Muscle of leg (tissue), 16 donors: ENCODE measurements at places on chromosomes 5 and 9.

GRCh38 chr5:121862801-121863200 is 11.1 kb downstream of the FTMT start:
- peak; percentile 77 for DNase-seq

DNA sequence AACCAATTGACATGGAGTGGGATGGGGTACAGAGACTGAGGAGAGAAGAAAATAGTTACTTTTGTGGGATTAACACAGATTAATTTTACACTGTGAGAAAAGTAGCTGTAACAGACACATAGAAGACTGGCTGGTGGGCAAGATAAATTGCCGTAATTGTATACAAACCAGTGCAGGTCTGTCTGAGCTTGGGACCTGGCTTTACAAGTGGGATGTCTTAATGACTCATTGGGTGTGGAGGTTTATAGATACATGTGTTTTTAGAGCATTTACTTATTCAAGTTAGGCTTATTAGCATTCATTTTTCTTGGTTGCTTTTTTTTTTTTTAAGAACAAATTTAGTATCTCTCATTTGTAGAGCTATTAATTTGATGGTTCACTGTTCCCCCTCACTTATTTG is 37.5 kb downstream of the SLC44A1 start:
- DNase-seq, result no peak

DNA sequence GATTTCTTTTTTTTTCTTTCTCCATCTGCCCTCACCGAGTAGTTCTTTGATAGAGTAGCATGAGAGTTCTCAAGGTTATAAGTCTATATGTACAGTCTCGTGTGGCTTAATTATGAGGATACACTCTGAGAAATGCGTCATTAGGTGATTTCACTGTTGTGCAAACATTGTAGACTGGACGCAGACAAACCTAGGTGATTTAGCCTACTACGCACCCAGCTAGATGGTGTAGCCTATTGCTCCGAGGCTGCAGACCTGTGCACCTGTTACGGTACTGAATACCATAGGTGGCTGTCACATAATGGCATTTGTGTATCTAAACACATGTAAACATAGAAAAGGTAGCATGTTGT is 26.9 kb upstream of the CORO2A start:
- no peak for DNase-seq

DNA sequence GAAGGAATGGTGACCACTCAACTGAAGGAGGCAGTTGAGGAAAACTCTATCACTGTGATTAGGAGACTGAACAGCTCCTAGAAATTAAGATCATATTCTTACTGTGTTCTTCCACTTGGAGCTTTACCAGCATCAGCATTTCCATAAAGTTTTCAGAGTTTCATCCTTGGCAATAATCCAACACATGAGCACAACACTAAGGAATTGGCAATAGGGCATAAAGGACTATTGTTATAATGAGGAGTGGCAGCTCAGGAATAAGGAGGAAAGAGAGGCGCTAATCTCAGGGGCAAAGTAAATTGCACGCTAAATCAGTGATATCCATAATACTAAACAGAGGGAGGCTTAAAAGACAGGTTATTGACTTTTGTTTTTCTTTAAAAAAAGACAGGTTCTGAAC is 338.9 kb downstream of the EFNA5 start:
- DNase-seq, result peak; percentile 31

GRCh38 chr9:111983484-111983908 is 86.9 kb downstream of the UGCG start:
- DNase-seq, result no peak

DNA sequence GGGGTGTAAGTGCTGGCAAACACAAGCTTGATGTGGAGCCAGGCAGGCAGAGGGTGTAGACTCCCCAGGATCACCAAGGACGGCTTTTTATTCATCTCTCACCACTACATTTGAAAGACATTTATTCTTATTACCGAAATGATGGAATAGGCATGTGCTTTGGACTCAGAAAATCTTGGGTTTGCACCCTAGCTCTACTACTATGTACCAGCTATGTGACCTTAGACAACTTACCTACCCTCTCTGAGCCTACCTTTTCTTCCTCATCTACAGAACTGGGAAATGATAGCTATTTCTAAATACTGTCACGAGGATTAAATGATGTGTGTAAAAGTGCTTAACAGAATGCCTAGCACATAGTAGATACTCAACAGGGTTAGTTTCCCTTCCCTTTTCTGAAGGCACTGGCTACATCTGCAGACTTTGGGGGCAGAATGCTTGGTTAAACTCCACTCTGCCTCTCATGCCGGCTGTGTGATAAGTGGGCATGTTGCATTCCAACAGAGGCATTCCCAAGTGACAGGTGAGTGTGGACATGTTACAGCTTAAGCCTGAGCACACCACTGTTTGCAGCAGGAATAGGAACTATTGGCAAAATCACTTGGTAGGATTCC is 94.8 kb downstream of the SLC1A3 start:
- DNase-seq, result peak; percentile 32

DNA sequence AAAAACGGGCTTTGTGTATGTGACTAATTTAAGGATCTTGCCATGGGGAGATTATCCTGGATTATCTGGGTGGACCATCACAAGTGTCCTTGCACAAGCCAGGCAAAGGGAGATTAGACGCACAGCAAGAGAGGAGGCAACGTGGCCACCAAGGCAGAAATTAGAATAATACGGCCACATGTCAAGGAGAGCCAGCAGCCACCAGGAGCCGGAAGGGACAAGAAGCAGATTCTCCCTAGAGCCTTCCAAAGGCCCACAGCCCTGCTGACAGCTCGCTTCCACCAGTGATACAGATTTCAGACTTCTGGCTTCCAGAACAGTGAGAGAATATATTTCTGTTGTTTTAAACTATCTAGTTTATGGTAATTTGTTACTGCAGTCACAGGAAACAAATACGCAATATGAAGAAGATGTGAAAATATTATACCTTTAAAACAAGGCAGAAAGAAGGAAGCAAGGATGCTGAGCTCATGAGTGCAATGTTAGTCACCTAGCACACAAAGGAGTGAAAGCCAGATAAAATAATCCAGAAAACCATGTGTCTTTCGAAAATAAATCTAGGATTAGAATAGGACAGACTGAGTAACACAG is 28.7 kb upstream of the F2RL1 start:
- DNase-seq, result no peak

GRCh38 chr9:104810421-104811339 is 46.8 kb downstream of the NIPSNAP3B start:
- peak; percentile 13 for DNase-seq

DNA sequence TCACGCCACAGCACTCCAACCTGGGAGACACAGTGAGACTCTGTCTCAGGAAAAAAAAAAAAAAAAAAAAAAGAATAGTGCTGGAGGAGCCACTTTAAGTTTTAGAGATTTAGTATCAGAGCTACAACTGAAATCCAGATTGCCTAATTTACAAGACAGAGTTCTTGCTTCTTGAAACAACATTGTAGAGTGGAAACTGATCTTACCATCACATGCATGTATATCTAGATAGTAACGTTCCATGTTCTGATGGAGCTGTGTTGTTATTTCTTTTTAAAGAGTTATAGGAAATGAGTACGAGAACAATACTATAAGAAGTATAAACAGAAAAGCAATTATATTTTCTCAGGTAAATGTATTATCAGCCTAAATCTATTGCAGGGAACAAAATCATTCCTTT is 48.9 kb downstream of the TBCA start:
- no peak for DNase-seq

GRCh38 chr5:126056352-126056751 is 366.9 kb upstream of the GRAMD2B start:
- DNase-seq, result peak; percentile 33

DNA sequence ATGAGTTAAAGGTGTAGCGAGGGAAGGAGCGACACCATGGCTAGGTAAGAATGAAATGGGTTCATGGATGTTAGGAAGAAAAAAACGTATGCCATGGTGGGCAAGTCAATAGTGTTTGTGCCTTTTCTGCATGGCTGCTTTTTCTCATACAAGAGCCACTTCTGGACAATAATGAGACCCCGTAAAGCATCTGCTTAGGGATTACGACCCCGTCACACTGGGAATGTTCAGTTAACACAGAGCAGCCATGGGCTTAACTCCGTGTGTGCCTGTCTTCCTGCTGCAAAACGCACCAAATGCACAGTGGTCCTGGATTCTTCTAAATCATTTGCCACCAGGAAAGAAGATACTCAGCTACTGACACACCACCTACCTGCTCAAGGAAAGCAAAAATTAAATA is 81.8 kb downstream of the NFIB start:
- no peak for DNase-seq

- peak; percentile 80 for DNase-seq
Measured at GRCh38 chr5:135551593-135552447, 16.1 kb upstream of the NEUROG1 start.

DNA sequence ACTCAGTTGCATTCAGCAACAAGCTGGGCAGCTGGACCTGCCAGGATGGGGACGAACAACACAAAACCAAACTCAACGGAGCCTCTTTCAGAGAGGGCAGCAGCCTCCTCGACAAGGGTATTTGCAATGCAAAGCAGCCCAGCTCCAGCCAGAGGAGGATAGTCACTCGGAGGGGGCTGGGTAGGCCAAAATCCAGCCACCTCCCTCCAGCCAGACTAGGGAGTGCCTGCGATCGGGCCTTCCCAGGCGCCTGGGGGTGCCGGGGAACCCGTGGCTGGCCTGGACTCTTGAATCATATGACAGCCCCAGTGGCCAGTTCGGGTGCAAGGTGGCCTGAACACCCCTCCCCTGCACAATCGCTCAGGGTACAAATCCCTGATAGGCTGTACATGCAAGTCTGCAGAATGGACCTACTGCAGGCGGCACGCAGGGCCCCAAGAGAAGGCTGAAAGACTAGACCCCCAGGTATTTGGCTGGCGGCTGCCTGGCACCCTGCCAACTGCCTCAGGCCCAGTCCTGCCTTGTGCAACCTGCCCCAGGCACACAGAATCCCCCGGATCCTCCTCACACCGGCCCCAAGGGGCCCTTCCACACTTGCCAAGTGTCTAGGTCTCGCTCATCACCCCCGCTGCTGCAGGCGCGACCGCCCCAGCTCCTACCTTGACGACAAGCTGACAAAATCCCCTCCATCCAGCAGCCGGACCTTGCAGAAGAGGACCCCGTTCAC is 1.3 kb downstream of the EEIG1 start:
- peak; percentile 58 for DNase-seq

GRCh38 chr5:53241572-53241971 is 132.0 kb upstream of the MOCS2 start:
- no peak for DNase-seq

GRCh38 chr9:134036130-134036529 is 10.8 kb downstream of the BRD3OS start:
- DNase-seq, result no peak

- no peak for DNase-seq
Measured at GRCh38 chr9:127557998-127558546, 54.0 kb upstream of the STXBP1 start.

- no peak for DNase-seq
Measured at GRCh38 chr9:131887680-131888079, 147.8 kb upstream of the RAPGEF1 start.

GRCh38 chr5:83313436-83313835 is 158.1 kb upstream of the VCAN start:
- DNase-seq, result no peak

DNA sequence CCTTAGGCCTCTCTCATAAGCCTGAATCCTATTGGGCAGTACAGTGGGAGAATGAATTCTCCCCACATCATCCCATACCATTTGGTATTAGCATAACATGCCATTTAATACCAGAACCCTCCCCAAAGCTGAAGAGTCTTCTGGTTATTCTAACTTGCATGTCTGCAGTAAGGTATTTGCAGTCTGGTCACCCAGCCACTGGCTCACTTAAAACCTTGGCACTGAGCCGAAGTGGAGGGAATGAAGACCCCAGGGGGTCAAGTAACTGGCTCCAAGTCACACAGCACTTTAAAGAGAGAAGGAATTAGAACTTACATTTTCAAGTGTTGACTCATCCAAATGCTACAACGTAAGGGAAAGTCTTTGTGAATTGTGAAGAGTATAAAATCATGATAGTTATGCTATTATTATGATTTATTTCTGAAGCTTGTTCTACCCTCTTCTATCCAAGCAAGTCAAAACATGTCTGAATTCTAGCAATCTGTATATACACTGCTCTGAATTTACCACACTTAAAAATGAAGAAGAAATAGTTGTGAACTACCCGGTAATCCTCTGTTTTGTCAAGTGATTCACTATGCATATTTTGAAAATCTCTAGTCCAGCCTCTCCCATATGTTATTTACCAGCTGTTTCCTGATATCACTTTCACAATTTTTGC is 28.5 kb downstream of the GLRA1 start:
- peak; percentile 12 for DNase-seq

DNA sequence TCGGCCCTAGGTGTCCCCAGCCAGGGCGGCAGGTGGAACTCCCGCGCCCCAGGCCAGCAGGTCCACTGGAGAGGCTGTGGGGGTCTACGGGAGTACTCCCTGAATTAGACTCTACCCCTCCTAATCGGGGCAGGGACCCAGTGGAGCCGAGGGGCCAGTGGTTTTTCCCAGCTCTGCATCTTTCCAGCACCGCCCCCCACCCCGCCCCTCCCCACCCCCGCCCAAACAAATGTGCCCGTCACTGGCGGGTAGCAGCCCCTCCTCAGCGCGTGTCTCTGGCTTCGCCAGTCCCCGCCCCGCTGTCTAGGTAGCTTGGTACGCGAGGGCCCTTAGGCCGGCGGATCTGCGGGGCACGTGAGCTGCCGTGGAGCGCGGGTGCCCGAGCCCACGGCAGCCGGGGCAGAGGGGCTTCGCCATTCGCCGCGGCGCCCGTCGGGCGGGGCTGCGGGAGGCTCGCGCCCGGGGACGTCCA is 7.0 kb downstream of the UNC5A start:
- no peak for DNase-seq

GRCh38 chr9:82128011-82128696 is 139.6 kb downstream of the SPATA31D1 start:
- DNase-seq, result peak; percentile 61

DNA sequence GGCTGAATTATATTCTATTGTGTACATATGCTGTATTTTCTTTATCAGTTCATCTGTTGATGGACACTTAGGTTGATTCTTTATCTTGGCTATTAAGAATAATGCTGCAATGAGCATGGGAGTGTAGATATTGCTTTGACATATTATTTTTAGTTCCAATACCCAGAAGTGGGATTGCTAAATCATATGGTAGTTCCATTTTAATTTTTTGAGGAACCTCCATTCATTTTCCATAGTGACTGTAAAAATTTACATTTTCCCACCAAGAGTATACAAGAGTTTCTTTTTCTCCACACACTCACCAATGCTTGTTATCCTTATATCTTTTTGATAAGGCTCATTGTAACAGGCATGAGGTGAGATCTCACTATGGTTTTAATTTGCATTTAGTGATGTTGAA is 19.4 kb downstream of the JAK2 start:
- no peak for DNase-seq

DNA sequence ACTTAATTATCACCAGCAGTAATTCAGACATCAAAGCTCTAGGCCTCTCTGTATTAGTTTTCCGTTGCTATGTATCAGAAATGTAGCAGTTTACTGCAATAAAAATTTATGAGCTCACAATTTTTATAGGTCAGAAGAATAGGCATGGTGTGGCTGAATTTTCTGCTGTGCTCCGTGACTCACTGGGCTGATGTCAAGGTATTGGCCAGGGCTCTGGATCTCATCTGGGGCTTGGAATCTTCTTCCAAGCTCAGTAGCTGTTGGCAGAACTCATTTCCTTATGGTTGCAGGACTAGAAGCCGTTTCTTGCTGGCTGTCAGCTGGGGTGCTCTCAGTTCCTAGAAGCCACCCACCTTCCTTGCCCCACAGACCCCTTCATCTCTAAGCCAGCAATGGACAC is 66.3 kb downstream of the PSAT1 start:
- DNase-seq, result peak; percentile 59
